ENCODE measurements at places on chromosomes 2 and 18.

- no peak for DNase-seq
Observed at GRCh38 chr2:18106841-18107240, 228.4 kb downstream of the KCNS3 start.

DNA sequence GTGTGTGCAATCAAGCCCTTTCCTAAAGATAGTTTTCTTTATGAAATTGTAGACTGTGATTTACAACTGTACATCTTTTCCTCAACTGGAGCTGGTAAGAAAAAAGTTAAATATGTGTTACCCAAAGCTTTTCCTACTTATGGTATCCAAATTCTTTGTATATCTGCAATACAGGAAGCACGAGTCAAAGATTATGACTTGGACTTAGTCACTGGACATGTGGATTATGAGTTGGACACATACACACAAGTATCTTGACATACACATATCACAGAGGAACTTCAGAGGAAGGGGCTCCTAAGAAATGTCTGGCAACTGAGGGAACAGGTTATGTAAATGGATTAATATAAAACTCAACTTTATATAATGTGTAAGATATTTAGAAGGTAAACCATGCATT is 35.2 kb downstream of the PRELID3A start:
- DNase-seq = no peak

DNA sequence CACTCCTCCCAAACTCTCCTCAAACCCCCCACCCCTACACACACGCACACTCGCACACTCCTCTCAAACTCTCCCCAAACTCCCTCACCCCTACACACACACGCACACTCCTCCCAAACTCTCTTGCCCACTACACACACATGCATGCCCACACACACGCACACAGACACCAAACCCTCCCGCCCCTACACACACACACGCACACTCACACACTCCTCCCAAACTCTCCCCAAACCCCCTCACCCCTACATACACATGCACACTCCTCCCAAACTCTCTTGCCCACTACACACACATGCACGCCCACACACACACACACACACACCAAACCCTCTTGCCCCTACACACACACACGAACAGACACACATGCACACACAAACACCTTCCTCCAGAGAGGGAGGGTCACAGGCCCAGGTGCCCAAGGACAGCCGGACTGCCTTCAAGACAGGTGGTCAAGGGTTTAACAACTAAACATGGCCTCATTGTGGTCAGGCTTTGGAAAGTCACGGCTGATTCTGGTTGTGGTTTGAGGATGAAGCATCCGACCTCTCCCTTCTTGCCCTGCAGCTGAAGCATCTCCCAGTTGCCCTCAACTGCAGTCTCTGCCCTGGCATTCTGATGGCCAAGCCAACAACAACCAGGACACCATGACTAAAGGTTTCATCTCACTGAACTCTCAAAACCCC is 72.3 kb upstream of the SNTG2 start:
- no peak for DNase-seq

- no peak for DNase-seq
Observed at GRCh38 chr2:213125646-213126347, 25.6 kb downstream of the IKZF2 start.

DNA sequence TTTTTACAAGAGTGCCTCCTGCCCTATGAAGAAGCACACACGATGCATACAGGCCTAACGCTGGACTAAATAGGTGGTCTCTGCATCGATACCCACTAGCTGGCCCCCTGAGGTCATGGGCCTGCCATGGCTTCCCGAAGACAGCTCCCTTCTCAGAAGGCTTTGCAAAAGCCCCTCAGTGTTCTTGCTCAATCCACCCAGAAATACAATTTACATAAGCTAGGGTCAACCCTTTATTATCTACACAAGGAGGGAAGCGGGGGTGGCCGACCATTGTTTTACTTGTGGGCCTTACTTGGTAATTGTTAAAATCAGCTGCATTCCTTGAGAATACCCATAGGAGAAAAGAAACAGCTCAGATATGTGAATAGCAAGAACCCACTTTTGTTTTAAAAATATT is 28.5 kb downstream of the UXS1 start:
- no peak for DNase-seq

DNA sequence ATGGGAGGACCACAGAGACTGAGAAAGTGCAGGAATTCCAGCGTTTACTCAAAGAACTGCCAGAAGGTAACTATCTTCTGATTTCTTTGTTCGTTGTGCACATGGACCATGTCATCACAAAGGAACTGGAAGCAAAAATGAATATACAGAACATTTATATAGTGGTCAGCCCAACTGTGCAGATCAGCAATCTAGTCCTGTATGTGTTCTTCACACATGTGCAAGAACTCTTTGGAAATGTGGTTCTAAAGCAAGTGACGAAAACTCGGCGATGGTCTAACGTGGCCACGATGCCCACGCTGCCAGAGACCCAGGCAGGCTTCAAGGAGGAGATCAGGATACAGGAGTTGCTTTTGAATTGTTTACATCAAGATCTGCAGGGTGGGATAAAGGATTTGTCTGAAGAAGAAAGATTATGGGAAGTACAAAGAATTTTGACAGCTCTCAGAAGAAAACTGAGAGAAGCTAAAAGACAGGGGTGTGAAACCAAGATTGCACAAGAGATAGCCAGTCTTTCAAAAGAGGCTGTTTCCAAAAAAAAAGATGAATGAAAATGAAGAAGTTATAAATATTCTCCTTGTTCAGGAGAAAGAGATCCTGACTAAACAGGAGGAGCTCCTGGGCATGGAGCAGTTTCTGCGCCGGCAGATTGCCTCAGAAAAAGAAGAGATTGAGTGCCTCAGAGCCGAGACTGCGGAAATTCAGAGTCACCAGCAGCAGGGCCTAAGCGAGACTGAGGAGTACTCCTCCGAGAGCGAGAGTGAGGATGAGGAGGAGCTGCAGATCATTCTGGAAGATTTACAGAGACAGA is 8.3 kb upstream of the CHST10 start:
- DNase-seq = no peak

GRCh38 chr2:210162466-210163124 is 8.6 kb downstream of the KANSL1L start:
- DNase-seq = no peak

DNA sequence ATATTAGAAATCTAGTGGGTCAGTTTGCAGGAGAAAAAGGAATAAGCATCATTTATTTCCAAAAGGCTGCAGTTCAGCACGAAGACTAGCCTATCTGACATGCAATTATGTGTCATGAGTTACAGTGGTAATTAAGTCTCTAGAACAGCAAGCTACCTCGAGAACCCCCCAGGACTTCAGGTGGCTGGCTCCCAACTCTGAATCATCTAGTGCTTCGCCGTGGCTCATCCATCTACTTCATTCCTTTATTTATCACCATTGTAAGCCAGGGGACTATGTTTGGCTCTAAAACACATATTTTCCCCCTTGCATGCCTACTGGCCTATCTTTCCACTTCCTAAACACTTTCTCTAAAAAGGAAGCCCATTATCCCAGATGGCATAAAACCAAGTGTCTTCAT is 121.6 kb downstream of the TXNL1 start:
- no peak for DNase-seq

- no peak for DNase-seq
Observed at GRCh38 chr18:62977512-62977911, 262.2 kb downstream of the PHLPP1 start.

- no peak for DNase-seq
Observed at GRCh38 chr2:208142240-208142924, 3.6 kb downstream of the CRYGB start.

DNA sequence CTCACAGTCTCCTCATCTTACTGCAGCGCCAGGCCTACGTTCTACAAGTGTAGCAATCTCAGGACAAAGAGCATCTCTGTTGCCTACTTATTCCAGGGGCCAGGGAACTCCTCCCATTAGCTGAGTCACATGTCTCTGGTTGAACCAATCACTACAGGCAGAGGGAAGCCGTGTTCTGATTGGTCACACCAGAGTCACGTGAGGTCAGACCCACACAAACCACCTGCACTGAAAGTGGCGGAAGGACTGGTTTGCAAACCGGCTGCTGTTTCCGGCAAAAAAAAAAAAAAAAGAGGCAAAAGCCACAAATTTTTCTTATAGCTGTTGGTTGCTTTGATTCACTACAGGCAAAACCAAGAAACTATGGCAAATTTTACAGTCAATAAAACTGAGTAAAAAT is 21.9 kb upstream of the USP14 start:
- no peak for DNase-seq

GRCh38 chr2:197140045-197140444 is 170.5 kb downstream of the ANKRD44 start:
- DNase-seq = no peak

- DNase-seq = no peak
Observed at GRCh38 chr2:69660637-69661036, 17.1 kb upstream of the AAK1 start.

DNA sequence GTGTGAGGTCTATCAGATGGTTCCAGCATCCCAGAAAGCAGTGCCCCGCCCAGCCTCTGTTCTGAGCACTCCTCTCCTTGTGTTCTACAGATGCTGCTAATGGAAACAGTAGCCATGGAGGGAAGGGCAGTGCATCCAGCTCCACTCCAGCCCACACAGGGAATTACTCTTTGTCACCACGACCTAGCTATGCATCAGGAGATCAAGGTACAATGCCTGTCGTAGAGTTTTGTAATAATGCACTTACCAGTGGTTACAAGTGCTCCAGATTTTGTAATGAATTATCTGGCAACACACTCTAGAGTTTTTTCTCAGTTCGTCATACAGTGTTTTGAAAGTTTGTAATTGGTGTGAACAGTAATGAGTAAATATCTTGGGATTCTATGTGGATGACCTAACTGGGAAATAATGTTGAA is 161.1 kb downstream of the ESCO1 start:
- no peak for DNase-seq

- no peak for DNase-seq
Observed at GRCh38 chr18:32803568-32803967, 30.7 kb upstream of the KLHL14 start.

DNA sequence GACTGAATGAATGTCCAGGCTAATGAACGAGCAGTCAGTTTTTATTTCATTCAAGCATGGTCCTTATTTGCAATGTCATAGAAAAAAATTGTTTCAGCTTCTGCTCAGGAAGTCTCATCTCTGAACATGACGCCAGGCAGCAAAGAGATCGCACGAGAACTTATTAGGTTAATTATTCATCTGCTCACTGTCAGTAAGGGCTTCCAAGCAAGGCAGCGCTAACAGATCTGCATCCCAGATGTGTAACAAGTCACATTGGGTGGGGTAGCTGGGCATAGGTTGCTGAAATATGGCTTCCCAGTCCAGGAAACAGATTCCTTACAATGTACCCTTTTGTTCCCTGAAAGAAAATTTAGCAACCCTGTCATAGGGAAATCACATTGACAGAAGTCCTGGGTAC is 63.5 kb downstream of the ANKRD44 start:
- DNase-seq = no peak

DNA sequence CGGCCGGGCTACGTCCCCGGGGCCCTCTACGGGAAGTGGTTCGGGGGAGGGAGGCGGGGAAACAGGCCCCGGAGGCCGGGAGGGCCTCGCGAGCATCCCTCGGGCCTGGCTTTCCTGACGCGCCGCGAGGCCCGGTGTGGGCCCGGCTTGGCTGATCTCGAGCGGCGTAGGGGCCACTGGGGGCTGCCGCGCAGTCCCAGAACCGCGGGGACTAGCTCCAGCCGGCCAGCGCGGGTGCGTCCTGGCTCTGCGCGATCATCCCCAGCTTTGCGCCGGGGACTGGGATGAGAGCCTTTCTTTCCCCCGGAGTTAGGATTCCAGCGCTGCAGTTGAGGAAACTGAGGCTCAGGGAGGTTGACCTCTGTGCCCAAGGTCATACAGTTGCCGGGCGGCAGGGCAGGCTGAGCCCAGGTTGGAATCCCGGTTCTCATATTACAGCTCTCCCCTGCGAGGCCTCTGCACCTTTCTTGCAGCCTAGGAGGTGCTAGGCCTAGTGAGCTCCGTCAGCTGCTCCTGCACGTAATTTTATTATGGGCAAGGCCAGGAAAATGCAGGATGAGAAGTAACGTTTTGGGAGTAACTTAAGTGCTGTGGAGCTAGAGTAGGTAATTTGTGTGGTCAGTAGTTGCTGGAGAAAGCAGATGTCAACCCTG is 501 bp downstream of the LPIN1 start:
- DNase-seq = no peak

- no peak for DNase-seq
Observed at GRCh38 chr2:149679286-149679685, 91.7 kb upstream of the MMADHC start.

DNA sequence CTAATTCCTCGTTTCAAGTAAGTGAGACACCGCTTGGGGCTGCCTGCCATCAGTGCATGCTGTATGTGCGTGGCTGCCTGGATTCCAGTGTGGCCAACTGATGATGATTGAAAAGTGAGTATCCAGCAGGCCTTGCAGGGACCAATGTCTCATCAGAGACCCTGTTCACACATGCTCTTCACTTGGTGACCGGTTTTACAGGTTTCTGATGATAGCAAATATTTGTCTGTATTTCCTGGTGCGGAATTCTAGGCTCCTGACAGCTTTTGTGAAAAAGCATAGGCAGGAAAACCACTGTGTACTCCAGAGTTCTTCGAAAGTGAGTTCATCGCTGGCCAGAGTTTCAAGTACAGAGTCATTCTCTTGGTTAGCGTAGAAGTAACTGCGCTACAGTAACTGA is 13.8 kb upstream of the YWHAQ start:
- DNase-seq = no peak

GRCh38 chr2:233414777-233415570 is 60.7 kb downstream of the DGKD start:
- DNase-seq = peak; percentile 20

- DNase-seq = no peak
Observed at GRCh38 chr2:172162739-172163336, 60.1 kb upstream of the DLX2 start.

- DNase-seq = no peak
Observed at GRCh38 chr2:126832014-126832413, 66.7 kb upstream of the TEX51 start.

DNA sequence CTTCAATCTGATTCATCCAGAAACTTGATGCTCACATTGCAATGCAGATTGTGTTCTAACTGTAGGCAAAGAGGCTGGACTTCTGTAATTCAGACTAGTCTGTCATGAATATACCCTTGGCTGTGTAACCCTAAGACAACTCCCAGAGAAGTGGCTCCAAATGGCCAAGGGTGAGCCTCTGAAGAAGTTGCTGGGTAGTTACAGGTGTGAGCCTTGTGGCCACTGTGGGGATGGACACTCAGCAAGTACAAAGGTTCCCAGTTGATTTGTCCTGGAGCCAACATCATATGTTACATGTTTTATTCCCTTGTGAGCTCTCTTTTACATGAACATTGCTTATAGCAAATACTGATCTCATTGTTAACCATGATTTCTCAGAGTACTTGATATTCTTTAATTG is 94.8 kb upstream of the KCNJ3 start:
- DNase-seq = no peak

GRCh38 chr2:123245156-123245555 is 779.9 kb upstream of the CNTNAP5 start:
- DNase-seq = no peak

DNA sequence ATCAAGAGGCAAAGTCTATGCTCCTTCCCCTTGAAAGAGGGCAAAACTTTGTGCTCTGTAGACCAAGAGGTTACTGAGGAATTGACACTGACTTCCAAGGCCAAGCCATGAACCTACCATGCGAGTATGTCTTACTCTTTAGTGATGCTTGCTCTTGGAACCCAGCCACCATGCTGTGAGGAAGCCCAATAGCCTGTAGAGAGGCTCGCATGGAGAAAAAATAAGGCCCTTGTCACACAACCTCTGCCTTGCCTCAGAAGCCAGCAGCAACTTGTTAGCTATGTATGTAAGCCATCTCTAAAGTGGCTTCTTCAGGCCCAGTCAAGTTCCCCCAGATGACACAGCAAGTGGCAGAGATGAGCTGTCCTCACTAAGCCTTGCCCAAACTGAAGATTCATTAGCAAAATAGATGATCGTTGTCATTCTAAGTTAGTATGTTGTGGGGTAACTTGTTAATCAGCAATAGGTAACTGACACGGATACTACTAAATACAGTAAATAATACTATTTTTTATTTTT is 66.1 kb upstream of the RGPD5 start:
- DNase-seq = no peak
